ENCODE measurements at places on chromosomes 6 and 20.
A peak's percentile ranks its signal among the peaks of the same experiment; 100 is the strongest.

DNA sequence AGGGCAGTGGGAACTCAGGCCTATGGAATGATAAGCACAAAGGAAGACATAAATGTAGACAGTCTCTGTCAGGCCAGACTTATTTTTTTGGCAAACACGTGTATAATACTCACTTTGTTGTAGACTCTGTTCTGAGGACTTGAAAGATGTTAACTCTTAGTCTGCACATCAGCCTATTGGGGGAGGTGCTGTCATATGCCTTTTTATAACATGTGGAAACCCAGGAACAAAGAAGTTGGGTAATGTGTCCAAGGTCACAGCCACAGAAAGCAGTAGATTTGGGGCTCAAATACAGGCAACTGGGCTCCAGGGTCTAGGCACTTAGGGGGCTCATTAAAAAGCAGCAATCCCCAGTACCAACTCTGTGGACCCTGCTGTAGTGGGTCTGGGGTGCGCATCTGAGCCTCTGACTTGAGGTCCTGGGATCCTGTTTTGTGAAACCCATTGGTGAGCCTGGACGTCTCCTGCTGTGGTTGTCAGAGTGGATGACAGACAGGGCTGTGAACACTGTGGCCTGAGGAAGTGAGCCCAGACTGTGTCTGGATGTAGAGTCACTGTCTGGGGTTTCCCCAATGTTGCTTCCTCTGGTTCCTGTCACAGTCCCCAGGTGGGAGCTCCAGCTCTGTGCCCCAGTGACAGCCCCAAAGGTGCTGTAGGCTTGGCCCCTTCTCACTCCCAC is 50.0 kb downstream of the CDH26 start:
- peak; percentile 9 for DNase-seq

DNA sequence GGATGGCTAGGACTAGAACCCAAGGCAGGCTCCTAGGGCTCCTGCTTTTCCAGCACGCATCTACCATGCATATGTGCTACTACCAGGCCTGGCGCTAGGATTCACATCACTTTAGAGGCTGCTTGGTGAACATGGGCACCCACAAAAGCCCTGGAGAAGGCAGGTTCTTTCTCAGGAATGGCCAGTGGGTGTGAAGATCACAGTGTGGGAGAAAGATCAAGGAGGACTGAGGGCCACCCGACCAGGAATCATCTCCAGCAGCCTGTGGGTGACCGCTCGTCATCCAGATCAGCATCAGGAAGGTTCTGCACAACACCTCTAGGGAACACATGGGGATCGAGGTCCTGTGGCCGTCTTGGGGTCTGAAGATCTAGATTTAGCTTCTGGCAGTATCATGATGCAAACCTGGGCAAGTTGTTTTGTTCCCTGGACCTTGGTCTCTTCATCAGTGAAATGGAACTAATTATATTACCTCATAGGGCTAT is 27.3 kb downstream of the SRSF3 start:
- no peak for DNase-seq

DNA sequence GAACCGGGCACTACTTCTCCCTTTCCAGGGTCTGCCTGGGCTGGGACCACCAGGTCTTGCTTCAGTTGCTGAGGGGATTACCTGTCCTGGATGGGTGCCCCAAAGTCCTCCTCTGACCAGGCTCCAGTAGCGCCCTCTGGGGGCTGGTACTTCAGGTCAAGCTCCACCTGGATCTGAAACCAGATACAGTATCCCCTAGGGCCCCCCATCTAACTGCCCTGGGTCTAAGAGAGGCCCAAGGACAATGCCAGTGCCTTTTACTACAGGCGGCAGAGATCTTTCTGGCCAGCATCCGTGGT is 11.2 kb upstream of the SPAG4 start:
- peak; percentile 16 for DNase-seq

DNA sequence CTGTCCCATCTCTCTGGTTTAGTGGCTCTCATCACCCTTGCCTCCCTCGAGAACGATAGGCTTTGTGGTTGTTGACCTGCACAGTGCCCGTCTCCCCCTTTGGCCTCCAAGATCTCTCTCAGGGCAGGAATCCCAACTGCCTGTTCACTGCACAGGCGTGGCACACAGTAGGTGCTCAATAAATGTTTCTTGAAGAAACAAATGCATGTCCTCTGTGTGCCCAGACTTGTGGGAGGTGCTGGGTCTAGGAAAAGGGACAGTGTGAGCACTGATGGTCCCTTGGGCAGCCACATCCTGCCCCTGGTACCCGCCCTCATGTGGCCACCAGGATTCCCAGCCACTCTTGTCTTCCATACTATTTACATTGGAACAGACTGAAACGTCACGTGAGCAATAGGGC is 2.6 kb upstream of the BPIFB6 start:
- no peak for DNase-seq

GRCh38 chr20:53672484-53673129 is 79.0 kb upstream of the ZNF217 start:
- no peak for DNase-seq

GRCh38 chr20:34542439-34542838 is 16.1 kb upstream of the MAP1LC3A start:
- no peak for DNase-seq

DNA sequence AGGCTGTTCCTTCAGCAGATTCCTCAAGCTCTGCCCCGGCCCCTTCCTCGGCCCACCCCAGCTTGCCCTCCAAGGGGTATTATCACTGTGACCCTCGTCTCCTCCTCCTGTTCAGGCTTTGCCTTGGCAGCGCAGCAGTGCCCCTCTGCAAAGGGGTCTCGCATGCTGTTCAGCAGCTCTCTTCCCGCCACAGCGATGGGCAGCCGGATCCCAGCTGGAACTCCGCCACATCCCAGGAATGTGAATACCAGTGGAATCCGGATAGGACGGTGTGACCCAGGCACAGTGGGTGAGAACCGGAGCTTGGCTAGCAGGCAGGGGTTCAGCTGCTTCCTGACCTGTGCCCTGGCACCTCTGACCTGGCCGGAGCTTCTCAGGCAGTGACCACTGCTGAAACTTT is 52.9 kb downstream of the RNASET2 start:
- no peak for DNase-seq

All from CD4-positive, alpha-beta T cell treated with Interleukin-17A for 1 hour (primary cell).